SK-N-DZ (cell line): ENCODE measurements at places on chromosomes 2 and 18.

DNA sequence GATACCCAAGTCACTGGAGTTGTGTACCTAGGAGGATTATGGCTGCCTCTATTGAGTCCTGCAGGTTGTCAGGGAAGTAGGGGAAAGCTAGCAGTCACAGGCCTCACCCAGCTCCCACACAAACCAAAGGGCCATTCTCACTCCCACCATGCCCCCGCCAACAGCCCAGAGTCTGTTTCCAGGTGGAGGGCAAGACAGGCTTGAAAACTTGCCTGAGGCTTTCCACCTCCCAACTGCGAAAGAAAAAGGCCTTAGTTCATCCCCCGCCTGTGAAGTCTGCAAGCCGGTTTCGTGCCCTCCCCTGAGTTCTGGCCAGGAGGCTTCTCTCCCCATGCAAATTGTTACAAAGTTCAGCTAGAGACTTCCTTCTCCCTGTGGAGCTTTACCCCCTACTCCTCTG lies 270.3 kb downstream of the TXNL1 start:
- DNase-seq, result no peak

DNA sequence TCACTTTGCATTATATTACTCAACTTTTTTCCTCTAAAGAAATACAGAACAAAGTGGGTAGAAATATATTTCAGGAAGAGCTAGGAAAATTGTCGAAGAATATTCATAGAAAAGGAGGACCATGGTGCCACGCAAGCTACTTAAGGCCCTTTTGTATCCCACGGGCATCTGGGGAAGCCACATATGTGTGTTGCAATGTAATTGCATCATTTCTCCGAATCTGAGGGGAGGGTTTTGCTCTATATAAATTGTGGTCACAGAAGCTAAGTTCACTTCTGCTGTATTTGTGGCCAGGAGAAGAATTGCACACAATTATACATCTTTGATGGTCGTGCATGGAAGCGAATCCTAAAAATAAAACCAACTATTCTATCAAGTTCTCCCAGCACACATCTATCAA lies 360.3 kb downstream of the IRS1 start:
- DNase-seq, result no peak

- no peak for DNase-seq
Observed at GRCh38 chr2:12948961-12949353, 232.2 kb downstream of the TRIB2 start.

GRCh38 chr2:105888625-105889024 lies 143.9 kb downstream of the NCK2 start:
- DNase-seq, result no peak

DNA sequence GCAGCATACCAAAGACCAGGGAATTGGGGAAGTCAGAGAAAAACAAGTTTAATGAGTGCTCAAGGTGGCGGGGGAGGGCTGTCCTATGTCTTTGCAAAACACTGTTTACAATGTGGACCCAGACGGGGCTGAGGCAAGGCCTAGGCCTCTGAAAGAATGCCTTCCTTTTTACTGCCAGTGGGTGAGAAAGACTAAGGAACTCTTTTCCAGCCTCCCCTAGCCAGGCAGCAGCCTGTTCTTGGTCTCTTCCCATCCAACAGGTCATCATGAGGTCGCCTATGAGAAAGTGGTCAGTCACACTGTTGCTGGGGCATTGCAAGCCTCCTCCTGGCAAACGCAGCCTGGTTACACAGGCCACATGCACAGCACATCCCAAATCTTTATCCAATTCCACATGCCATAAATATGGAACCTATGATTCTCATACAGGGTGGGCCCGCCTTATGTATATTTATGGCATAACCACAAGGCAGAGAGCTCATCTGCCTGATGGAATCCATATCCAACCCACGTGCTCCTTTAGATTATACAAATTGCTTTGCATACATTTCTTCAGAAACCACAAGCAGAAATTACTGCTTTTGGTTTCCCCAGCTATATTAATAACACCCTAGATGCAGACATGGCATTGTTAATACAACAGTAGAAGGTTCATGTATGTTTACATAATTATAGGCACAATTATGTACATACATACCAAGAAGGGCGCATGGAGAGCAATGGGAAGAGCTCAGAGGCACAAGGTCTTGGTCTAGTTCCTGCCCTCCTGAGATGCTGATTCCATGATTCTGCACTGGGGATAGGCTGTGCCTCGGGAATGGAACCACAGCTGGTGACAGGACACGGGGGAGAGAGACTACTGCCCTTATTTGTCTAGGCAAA lies 48.6 kb downstream of the NRP2 start:
- DNase-seq, result no peak

- no peak for DNase-seq
Observed at GRCh38 chr2:112754564-112754963, 9.8 kb downstream of the CKAP2L start.

- DNase-seq, result no peak
Observed at GRCh38 chr2:18456026-18456425, 104.4 kb downstream of the RDH14 start.

DNA sequence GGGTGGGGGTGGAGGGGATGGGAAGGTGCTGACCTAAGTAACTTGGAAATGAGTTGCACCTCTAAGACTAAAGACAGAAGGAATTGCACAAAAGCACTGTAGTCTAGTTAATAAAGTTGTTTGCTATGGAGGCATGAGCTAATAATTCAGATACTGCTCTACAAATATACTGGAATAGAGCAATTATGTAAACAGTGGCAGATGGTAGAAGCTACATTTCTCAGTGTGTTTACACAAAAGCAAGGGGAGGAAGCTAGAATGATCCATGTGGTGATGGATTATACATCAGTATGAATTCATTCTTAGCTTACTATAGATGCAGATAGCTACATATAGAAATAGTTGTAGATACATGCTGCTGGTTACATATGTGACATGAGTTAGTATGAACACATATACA lies 27.6 kb upstream of the UBE2F start:
- DNase-seq, result no peak

- no peak for DNase-seq
Observed at GRCh38 chr2:40087927-40088326, 308.9 kb upstream of the THUMPD2 start.

DNA sequence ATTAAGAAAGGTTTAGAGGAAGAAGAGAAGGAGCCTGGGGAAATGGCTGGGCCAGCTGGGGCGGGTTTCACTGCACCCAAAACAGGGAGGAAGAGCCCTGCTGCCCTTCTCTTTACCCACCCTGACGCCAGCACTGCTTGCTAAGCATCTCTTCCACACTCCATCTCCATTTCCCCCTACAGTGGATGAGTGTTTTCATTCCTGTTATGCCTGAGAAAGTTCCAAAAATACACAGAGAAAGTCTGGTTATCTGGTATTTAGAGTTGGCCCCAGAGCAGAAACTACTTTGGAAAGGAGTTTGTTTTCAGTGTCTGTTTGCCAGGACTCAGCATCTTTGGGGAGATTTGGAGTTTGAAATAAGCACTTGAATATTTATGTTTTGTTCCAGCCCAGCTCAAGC lies 451.0 kb downstream of the SLC4A3 start:
- no peak for DNase-seq

- DNase-seq, result no peak
Observed at GRCh38 chr2:48910961-48911360, 155.4 kb upstream of the LHCGR start.

GRCh38 chr2:216151313-216152025 lies 42.3 kb downstream of the XRCC5 start:
- no peak for DNase-seq

DNA sequence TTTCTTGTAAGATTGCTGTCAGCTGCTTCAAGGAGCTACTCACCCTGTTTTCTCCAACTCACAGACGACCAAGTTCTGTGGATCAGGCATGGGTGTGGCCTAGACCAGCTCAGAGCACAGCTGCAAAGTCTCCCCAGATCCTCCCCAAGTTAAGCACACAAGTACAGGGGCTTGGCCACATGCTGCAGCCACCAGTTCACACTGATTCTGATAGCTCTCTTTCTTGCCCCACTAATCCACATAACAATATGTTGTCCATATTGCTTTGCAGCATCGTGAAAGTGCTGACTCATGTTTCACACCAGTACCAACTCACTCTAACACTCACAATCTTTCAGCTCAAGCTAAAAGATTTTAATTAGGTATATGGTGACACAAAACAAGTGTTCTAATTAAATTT lies 437.0 kb downstream of the PARD3B start:
- DNase-seq, result peak; percentile 28

- DNase-seq, result no peak
Observed at GRCh38 chr2:38653715-38654527, 12.0 kb upstream of the GALM start.

- no peak for DNase-seq
Observed at GRCh38 chr18:9117980-9118841, 15.7 kb downstream of the NDUFV2 start.

DNA sequence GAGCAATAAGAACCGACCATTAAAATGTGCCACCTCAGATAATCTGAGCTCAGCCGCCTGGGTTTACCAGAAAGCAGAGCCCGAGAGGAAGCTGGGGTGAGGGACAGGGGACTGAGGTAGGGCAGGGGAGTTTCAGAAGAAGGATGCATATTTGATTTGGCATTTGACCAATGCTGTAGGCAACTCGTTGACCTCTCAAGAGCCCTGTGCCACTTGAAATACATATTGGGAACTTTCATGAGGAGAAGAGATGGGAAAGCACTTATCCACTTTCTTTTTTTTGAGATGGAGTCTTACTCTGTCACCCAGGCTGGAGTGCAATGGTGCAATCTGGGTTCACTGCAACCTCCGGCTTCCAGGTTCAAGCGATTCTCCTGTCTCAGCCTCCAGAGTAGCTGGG lies 148.4 kb upstream of the SPRED2 start:
- DNase-seq, result no peak

DNA sequence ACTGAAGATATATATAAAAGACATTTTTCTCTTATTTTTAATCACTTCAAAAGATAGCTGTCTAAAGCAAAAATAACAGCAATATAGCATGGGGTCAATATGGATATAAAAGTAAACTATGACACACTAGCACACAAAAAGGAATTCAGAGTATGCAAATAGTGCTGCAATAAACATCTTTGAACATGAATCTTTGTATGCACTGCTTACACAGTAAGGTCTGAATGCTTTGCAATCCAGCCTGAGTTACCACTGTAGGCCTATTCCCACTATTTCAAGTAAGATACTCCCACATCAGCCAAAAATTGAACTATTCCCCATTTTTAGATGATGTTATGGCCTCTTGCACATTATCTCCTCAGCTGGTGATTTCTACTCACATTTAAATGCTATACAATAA lies 27.4 kb upstream of the ERCC3 start:
- DNase-seq, result no peak
